ENCODE measurements at places on chromosomes 5 and 9.

DNA sequence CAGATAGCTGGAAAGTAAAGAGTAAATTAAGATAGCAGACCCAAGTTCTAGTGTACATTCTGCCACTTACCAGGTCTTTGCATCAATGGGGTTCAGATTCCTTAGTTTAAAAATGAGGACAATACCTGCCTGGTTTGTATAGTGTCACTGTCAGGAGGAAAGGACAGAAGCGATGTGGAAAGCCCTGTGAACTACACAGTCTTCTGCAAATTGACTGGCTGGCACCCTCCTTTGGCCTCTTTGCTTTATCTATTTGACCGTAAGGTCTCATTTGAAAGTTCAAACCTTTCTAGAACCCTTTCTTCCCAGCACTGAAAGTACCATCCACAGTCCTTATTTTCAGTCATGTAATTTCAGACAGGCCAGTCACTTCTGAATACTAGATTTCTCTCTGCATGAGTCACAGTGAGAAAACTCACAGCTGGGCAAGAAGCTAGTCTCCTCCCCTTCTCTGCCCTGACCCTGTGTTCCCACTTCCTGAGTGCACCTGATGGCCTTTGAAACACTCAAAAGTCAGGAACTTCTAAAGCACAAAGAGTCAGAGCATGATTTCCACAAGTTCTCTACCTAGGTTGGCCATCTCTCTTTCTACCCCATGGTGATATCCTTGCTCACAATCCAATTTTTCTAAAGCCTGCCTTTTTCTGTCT lies 91.3 kb upstream of the RASEF start:
- no peak for DNase-seq
- H3K4me1 ChIP-seq: no peaks in the 10 kb centered on the region
- no peaks in the 10 kb centered on the region for H3K27me3 ChIP-seq
- H3K27ac ChIP-seq: no peak overlapping the region

DNA sequence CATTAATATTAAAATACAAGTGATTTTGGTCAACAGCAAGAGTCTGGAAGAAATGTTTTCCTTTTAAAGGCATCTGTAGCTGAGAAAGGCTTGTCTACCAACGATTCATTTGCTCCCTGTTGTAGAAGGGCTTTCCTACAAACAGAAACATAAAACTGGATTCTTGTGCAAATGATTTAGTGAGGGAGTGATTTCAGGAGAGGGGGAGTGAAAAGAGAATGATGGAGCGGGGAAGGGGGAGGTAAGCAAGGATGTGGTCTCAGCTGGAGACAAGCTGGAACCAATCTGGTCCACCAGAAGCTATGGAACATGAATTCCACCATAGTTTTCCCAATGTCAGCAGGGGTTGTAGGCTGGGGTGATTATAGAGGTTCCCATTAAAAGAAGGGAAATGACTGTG lies 196.3 kb downstream of the FBXO4 start:
- no peak for DNase-seq
- H3K4me1 ChIP-seq: no peaks in the 10 kb centered on the region
- no peaks in the 10 kb centered on the region for H3K36me3 ChIP-seq
- no peak overlapping the region for H3K27ac ChIP-seq
- H3K27me3 ChIP-seq: no peaks in the 10 kb centered on the region

DNA sequence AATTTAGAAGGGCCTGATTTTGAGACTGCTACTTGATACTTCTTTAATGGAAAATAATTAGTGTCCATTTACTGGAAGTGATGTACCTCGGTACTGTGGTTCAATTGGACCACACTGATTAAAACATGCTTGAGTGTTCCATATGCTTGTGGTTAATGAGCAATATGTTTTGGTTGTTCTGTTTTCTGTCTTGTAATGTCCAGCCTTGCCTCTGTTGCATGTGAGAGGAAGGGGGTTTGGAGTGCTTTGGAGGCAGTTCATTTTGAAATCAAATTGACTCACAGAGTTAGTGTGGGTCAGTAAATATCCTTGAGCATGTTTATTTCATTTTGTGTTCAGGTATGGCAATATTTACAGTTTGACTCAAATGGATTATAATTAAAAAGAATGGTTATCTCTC lies 334.4 kb downstream of the ARHGEF28 start:
- no peak overlapping the region for H3K4me3 ChIP-seq
- no peak overlapping the region for H3K27ac ChIP-seq
- H3K36me3 ChIP-seq: no peaks in the 10 kb centered on the region
- no peak for DNase-seq
- no peaks in the 10 kb centered on the region for H3K4me1 ChIP-seq
- H3K27me3 ChIP-seq: no peaks in the 10 kb centered on the region

DNA sequence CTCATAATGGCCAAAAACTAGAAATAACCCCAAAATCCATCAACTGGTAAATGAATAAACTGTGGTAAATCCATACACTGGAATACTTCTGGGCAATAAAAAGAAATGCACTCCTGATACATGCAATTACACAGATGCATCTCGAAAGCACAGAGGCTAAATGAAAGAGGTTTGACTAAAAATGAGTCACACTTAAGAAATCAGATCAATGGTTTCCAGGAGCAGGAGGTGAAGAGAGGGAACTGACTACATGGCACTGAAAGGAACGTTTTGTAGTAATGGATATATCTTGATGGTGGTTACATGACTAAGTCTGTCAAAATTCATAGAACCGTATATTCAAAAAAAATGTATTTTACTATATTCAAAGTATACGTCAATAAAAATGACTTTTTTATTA lies 42.4 kb downstream of the STRBP start:
- 0 out of 2 replicates have a peak, but pooled peaks cover 6% of the 10 kb centered on the region for H3K36me3 ChIP-seq
- H3K4me3 ChIP-seq: no peak overlapping the region
- H3K4me1 ChIP-seq: no peaks in the 10 kb centered on the region
- H3K27me3 ChIP-seq: no peaks in the 10 kb centered on the region
- no peak for DNase-seq
- H3K27ac ChIP-seq: no peak overlapping the region

- no peaks in the 10 kb centered on the region for H3K27me3 ChIP-seq
- no peak for DNase-seq
- no peak overlapping the region for H3K27ac ChIP-seq
- H3K36me3 ChIP-seq: no peaks in the 10 kb centered on the region
- no peaks in the 10 kb centered on the region for H3K4me1 ChIP-seq
These were observed 74.7 kb downstream of the PJA2 start for GRCh38 chr5:109335114-109335513.

DNA sequence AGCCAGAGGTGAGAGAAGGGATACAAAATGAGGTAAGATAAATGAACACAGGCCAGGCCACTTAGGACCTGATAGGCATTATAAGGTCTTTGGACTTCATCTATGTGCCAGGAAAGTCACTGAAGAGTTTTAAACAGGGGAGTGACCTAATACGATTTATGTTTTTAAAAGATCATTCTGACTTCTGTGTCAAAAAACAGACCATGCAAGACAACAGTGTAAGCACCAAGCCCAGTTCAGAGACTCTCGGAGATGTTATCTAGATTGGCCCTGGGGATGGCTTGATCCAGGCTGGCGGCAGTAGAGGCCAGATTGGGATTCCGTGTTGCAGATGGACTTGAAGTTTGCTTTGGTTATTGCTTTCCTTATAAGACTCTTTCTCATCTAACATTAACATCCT lies 43.0 kb upstream of the DPYSL3 start:
- no peaks in the 10 kb centered on the region for H3K4me1 ChIP-seq
- H3K27me3 ChIP-seq: 0 out of 2 replicates have a peak, but pooled peaks cover 7% of the 10 kb centered on the region
- no peak overlapping the region for H3K4me3 ChIP-seq
- DNase-seq: no peak
- H3K36me3 ChIP-seq: no peaks in the 10 kb centered on the region
- no peak overlapping the region for H3K27ac ChIP-seq

DNA sequence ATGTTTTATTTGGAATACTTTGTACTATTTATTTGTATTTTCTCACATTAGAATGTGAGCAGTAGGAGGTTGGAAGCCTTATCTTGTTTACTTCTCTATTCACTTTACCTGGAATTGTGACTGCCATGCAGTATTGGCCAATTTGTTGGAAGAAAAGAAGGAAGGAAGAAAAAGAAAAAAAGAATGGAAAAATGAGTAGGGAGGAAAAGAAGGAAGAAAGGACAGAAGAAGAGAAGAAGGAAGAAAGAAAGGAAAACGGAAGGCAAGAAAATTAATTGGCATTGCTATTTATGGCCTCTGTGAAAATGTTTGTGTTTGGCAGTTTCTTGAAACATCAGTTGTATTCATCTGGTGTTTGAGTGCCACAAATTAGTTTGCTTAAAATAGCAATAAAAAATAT lies 575.2 kb upstream of the ZNF608 start:
- peaks cover 7% of the 10 kb centered on the region for H3K4me1 ChIP-seq
- DNase-seq: no peak
- no peak overlapping the region for H3K27ac ChIP-seq
- no peaks in the 10 kb centered on the region for H3K27me3 ChIP-seq
- H3K36me3 ChIP-seq: no peaks in the 10 kb centered on the region

DNA sequence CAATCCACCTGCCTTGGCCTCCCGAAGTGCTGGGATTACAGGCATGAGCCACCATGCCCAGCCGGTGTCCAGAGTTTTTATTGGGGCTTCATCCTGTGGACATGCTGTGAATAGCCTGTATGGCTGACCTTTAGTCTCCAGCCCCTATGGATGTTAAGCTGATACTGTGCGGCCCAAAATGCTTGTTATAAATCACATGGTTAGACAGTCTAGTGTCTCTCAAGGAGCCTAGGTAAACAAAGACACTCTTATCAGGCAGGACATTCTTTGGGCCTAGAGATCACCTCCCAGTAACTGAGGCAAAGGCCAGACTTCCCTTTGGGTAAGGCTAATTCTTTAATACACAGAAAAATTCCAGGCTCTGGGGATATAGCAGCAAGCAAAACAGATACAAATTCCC lies 22.0 kb upstream of the SLC46A2 start:
- H3K4me1 ChIP-seq: no peaks in the 10 kb centered on the region
- no peak for DNase-seq
- no peaks in the 10 kb centered on the region for H3K27me3 ChIP-seq
- no peak overlapping the region for H3K4me3 ChIP-seq
- H3K27ac ChIP-seq: no peak overlapping the region

DNA sequence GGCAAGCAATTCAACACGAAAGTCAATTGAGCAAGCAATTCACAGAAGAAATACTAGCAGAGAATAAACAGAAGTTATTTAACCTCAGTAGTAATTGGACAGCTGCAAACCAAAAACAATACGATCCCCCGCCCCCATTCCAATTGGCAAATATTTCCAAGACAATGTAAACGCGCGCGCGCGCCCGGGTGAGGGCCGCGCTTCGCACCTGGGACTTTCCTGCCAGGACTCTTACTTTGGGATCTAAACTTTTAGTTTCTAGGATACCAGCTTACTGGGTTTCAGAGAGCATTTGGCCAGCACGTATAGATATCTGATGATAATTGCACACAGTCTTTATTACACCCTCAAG lies 8.6 kb downstream of the RUFY1 start:
- peaks cover 12% of the 10 kb centered on the region for H3K4me1 ChIP-seq
- peak overlapping the region; percentile 72 for H3K27ac ChIP-seq
- H3K27me3 ChIP-seq: no peaks in the 10 kb centered on the region

DNA sequence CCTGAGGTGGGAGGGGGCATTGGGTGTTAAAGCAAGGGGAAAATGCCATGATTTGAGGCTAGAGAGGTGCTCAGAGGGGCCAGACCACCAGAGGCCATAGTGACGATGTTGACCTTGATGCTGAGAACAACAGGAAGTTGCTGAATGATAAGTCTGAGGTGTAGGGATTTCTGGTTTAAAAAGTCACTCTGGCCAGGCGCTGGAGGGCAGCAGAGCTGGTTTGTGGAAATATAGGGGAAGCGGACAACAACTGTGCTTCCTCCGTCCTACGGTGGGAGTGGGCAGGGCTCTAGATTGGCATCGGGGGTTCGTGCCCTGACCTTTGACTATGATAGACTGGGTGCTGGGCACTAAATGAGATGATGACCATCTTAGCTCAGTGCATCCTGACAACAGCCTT lies 44.7 kb downstream of the STOM start:
- no peaks in the 10 kb centered on the region for H3K27me3 ChIP-seq
- H3K36me3 ChIP-seq: peaks cover 6% of the 10 kb centered on the region
- no peak for DNase-seq
- no peak overlapping the region for H3K4me3 ChIP-seq
- peaks cover 22% of the 10 kb centered on the region for H3K4me1 ChIP-seq

DNA sequence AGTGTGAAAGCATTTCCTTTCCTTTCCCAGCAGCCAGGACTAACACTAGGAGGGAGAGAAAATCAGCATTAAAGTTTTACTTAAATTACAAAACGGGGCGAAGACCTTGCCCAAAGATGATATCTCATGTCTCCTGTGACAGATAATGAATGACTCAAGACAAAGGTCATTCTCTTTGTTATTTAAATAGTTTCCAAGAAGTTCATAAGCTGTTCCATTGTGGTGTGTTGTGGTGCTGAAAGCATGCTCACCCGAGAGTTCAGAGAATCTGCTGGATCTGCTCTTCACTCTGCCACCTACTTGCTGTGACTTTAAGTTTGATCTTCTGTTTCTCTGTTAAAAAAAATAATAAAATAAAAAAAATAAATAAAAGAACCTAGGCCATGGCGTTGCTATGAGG lies 265.9 kb upstream of the NR4A3 start:
- H3K27me3 ChIP-seq: peaks cover 14% of the 10 kb centered on the region
- no peak overlapping the region for H3K4me3 ChIP-seq
- DNase-seq: no peak

GRCh38 chr5:128579639-128580038 lies 41.6 kb upstream of the FBN2 start:
- H3K27ac ChIP-seq: no peak overlapping the region

- peak overlapping the region; percentile 68 for H3K27ac ChIP-seq
- no peaks in the 10 kb centered on the region for H3K36me3 ChIP-seq
- H3K27me3 ChIP-seq: no peaks in the 10 kb centered on the region
- peaks cover 17% of the 10 kb centered on the region for H3K4me1 ChIP-seq
- DNase-seq: no peak
These were observed 1.1 kb upstream of the TSPAN17 start for GRCh38 chr5:176646049-176646706.

- H3K27ac ChIP-seq: no peak overlapping the region
- H3K4me3 ChIP-seq: no peak overlapping the region
- DNase-seq: no peak
- H3K27me3 ChIP-seq: no peaks in the 10 kb centered on the region
- peaks cover 24% of the 10 kb centered on the region for H3K36me3 ChIP-seq
These were observed 27.6 kb upstream of the LTC4S start for GRCh38 chr5:179766021-179766725.

- peaks cover 10% of the 10 kb centered on the region for H3K4me1 ChIP-seq
- no peaks in the 10 kb centered on the region for H3K36me3 ChIP-seq
- H3K4me3 ChIP-seq: no peak overlapping the region
These were observed 126.3 kb downstream of the EFNA5 start for GRCh38 chr5:107544476-107544875.

DNA sequence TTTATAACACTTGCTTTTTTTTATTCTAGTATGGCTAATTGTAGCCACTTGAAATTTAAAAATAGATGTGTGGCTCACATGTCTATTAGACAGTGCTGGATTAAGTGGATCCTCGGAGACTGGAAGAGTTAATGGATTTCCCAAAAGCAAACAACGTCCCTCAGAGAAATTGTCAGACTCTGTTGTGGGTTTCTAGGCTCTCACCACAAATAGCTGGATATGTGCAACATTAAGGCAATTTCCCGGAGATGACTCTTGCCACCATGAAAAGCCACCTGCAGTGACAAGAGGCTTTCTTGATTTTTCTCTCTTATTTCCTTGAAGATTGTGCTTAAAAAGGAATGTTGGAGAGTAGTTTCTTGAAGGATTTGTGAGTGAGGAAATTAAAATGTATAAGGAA lies 43.2 kb downstream of the TMEM167A start:
- no peaks in the 10 kb centered on the region for H3K36me3 ChIP-seq
- H3K4me1 ChIP-seq: peaks cover 5% of the 10 kb centered on the region
- no peak overlapping the region for H3K27ac ChIP-seq
- no peak overlapping the region for H3K4me3 ChIP-seq
- H3K27me3 ChIP-seq: no peaks in the 10 kb centered on the region
- DNase-seq: no peak

- no peaks in the 10 kb centered on the region for H3K36me3 ChIP-seq
- no peak overlapping the region for H3K4me3 ChIP-seq
- DNase-seq: no peak
- H3K27me3 ChIP-seq: no peaks in the 10 kb centered on the region
These were observed 39.2 kb downstream of the GPR107 start for GRCh38 chr9:130092910-130093309.
